T-helper 2 cell (primary cell): ENCODE measurements at places on chromosomes 7 and 10.

DNA sequence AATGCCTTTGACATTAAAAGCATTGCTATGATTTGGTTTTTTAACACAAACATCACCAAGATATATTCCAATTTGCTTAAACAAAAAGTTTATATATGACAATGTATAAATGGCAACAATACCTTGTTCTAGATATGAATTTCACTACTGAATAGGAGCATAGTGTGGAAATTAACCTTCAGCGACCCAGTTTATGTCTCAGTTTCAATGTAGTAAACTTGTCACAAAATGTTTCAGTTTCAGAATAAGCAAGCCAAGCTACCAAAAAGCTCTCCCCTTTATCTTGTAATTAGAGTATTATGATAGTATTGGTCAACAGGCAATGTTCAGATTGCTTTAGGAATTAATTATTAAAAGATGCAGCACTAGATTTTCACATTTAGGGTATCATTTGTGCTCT lies 99.6 kb upstream of the PCDH15 start:
- no peak for DNase-seq

GRCh38 chr7:151251689-151252560 lies 3.4 kb upstream of the SMARCD3 start:
- no peak for DNase-seq

DNA sequence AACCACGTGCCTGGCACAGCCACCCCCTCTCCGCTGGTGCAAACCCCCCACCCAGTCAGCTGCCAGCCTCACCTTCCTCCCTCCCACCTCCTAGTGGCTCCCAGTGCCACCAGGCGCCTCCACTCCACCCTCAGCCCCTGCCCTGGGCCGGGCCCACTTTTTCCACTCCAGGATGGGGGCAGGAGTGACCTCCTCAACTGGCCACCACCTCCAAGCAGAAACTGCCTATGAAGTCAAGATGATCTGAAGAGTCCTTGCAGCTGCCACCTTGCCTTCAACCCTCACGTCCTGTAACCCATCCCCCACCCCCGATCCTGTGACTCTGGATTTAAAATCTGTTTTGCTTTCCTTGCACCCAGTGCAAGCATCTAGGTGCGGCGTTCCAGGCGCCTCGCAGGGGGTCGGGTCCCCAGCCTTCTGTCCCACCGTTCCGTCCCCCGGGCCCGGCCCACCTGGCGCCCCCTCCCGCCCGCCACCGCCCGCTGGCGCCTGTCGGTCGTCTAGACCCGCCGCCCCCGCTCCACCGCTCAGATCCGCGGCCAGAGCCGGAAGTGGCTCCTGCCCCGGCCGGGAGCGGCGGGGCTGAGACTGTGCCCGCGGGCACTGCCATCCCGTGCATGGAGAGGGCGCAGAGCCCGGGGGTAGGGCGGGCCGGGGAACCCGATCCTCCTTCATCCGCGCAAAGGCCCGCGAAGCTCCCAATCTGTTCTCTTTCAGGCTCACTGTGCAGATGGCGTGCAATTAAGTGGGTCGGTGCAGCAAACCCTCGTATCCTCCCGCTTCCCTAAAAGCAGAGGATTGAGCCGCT lies 51.2 kb upstream of the GTF2I start:
- DNase-seq, result no peak

DNA sequence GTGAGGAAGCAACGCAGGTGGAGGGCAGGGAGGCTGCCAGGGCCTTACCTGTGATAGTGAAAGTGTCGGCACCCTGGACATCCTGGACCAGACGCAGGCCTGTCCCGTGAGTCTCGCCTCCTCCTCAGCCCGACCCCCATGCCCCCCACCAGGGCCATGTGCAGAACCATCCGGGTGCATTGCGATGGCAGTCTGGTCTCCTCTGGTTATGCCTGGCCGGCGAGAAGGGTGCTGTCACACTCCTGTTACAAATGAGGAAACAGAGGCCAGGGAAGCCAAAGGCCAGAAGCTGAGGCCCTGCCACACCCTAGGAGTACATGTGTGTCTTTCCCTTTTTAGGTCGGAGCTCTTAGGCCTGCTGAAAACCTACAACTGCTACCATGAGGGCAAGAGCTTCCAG lies 7.2 kb downstream of the DEPP1 start:
- DNase-seq, result no peak
